Temporal lobe (tissue), 4 donors: ENCODE measurements at places on chromosomes 7 and 10. TPM values are rescaled to one million over a fixed set of nuclear protein-coding genes. Genes with fewer than 3 reads are reported as not detected.

GRM3 gene
- total RNA-seq = 86.5 TPM

GPR22 gene
- total RNA-seq = 56.8 TPM

AGR2 gene
- total RNA-seq = 0.49 TPM

SPDYE8 gene
- total RNA-seq = 0.25 TPM

CALY gene
- 13.3 TPM for total RNA-seq

CCDC136 gene
- 40.6 TPM for total RNA-seq
